Fibroblast of lung (primary cell): ENCODE measurements at places on chromosomes 4 and X. TPM values are rescaled to one million over a fixed set of nuclear protein-coding genes. Genes with fewer than 3 reads are reported as not detected.

GRCh38 chr4:65370709-65371108 is 299.6 kb downstream of the EPHA5 start:
- H3K36me3 ChIP-seq = no peaks in the 10 kb centered on the region
- H3K27me3 ChIP-seq = no peaks in the 10 kb centered on the region
- DNase-seq = no peak

DNA sequence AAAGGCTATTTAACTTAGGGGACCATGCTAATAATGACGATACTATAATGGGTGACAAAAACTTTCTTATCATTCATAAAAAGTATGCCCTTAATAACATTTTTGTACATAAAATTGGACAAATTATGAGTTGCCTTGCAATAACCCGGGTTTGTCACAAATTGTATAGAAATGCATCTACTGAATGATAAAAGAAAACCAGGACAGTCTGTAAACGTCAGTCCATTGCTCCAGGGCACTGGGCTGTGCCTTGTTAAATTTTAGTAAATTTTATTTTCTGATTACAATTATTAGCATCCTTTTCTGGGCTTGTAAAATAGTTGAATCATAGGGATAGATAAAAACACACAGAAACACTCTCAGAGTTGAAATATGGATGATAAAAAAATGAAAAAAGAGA is 778.3 kb downstream of the RAPGEF2 start:
- no peaks in the 10 kb centered on the region for H3K27me3 ChIP-seq
- H3K4me3 ChIP-seq = no peak overlapping the region
- no peaks in the 10 kb centered on the region for H3K4me1 ChIP-seq

GRCh38 chrX:1545776-1546408 is 8.9 kb upstream of the P2RY8 start:
- H3K4me1 ChIP-seq = no peaks in the 10 kb centered on the region
- H3K36me3 ChIP-seq = no peaks in the 10 kb centered on the region
- no peak overlapping the region for H3K4me3 ChIP-seq

GRCh38 chr4:53778155-53778554 is 186.9 kb upstream of the LNX1 start:
- no peak overlapping the region for H3K4me3 ChIP-seq
- no peak overlapping the region for H3K27ac ChIP-seq
- no peaks in the 10 kb centered on the region for H3K36me3 ChIP-seq
- H3K4me1 ChIP-seq = peaks cover 10% of the 10 kb centered on the region
- no peak for DNase-seq
- H3K27me3 ChIP-seq = no peaks in the 10 kb centered on the region

GRCh38 chr4:55364691-55365344 is 18.8 kb downstream of the SRD5A3 start:
- no peak for DNase-seq
- no peaks in the 10 kb centered on the region for H3K36me3 ChIP-seq
- no peaks in the 10 kb centered on the region for H3K27me3 ChIP-seq
- H3K4me3 ChIP-seq = no peak overlapping the region
- H3K27ac ChIP-seq = no peak overlapping the region

CNKSR2 gene
- 0.33 and 1.5 TPM in 2 replicates for total RNA-seq

UGT2B11 gene
- not detected in 2 replicates for total RNA-seq

LIMCH1 gene
- total RNA-seq = 2.8 and 6.2 TPM in 2 replicates

OTC gene
- total RNA-seq = not detected in 2 replicates

BEND4 gene
- total RNA-seq = under 0.01 TPM in 1 of 2 replicates, not detected in the other

TLR3 gene
- 4.6 and 8.1 TPM in 2 replicates for total RNA-seq

GIMD1 gene
- not detected in 2 replicates for total RNA-seq

SPANXA2 gene
- not detected in 2 replicates for total RNA-seq

PLAC8 gene
- under 0.01 and 0.33 TPM in 2 replicates for total RNA-seq

CXXC4 gene
- under 0.01 TPM in 2 replicates for total RNA-seq
